ENCODE measurements at places on chromosomes 7 and 10.

DNA sequence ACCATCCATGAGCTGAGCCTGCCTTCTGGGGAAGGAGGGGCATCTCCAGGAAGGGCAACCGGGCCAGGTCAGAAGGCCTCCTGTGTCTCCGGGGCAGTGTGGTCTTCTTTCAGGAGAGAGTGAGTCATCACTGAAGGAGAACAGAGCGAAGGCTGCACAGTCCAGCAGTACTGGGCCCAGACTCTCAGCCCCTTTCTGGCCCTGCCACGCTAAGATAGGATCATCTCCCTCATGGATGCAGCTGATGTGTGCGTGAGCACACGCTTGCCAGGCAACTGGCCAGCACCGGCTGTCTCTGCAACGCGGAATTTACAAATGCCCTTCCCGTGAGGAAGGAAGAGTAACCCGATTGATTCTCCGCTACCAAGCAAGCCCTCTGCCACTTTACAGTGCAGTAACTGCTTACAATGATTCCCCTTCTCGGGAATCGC, 328.2 kb downstream of the TNS3 start:
- DNase-seq, result peak; percentile 78

GRCh38 chr10:57221674-57222073, 860.6 kb upstream of the ZWINT start:
- no peak for DNase-seq

- peak; percentile 54 for DNase-seq
These were observed 11.6 kb downstream of the DDX56 start for GRCh38 chr7:44561962-44562621.

- DNase-seq, result no peak
These were observed 18.5 kb upstream of the TTYH3 start for GRCh38 chr7:2613098-2613930.

Data from IMR-90 (cell line).